Caudate nucleus (tissue), 63 donors: ENCODE measurements at places on chromosomes 12 and 14.

DNA sequence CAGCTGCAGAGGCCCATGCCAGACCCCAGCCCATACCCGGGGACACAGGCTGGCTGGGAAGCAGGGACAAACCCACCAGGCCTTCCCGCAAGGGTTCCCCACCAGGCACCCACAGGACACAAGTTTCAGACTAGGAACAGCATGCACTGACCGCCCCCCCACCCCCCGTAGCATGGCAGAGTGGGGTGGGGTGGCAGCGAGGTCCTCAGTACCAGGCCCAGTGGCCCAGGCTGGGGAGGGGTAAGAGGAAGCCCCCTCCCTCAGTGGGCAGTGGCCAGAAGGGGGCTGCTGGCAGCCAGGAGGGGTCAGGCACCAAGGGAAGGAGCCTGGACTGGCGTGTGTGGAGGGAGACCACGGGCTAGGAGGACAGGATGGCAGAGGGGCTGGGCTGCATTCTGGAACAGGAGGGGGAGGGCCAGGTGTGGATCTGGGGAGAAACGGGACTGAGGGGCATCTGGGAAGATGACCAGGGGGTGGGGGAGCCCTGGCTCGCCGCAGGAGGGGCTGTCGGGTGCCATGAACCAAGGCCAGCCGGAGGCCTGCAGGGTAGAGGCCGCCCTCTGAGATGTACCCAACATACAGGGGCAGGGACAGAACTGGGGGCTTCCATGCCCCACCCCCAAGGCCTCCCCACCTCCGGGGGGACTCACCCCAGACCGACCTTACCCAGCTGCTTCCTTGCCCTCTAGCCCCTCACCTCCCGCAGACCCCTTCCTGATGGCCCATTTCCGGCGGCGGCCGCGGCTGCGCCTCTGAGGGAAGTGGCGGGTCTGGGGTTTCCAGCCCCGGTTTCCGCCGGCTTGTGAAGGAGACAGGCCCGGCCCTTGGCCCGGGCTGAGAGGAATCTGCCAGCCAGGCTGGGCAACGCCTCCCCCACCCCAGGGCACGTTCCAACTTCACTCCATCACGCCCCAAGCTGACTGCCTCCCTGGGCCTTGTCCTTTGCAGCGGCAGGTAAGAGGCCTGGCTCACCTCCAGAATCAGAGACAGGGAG is 5.6 kb upstream of the JAG2 start:
- DNase-seq: no peak

- no peak for DNase-seq
Measured at GRCh38 chr12:10283027-10283426, 24.6 kb upstream of the KLRD1 start.

DNA sequence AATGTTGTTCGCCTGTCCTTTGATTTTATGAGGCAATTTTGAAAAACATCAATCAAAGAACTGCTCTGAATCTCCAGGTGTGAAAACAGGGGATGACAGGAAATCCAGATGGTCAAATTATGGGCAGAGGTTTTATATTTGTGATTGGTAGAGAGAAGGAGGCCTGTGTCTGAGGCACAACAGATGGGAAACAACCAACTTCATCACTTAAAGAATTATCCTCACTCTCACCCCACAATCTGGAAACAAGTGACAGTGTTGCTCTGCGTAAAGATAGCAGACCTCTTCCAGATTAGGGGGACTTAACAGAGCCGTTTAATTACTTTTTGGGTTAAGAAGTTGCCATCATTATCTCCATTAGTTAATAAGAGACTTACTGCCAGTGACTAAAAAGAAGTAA is 64.1 kb upstream of the EGLN3 start:
- no peak for DNase-seq

- no peak for DNase-seq
Measured at GRCh38 chr12:88408823-88409222, 171.4 kb downstream of the KITLG start.

DNA sequence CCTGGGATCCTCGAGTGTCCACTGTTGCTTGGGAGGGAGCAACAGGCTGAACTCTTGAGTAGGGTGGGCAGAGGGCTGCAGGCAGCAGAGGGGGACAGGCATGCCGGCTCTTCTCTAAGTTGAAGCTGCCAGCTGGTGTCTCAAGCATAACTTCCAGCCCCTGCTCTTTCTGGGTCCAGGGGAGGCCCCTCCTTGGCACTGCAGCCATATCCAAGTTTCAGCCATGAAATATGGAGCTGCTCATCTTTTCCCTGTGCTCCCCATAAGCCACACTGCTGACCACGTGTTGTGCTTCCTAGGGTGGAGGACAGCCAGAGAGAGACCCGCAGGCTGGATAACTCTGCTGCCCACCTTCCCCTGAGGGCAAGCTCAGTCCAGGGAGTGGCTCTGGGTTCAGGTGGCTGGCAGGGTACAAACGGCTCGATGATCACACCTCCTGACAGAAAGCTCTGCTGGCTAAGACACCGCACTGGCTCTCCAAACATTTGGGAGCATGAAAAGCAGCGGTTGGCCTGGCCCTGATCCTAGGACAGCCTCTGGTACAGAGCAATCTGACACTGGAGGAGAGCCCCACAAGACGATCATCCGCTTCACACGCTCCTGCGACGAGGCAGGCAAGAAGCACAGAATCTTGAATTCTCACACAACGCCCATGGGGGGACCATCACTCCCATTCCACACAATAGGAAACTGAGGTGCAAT is 79.6 kb downstream of the PITPNM2 start:
- DNase-seq: no peak

DNA sequence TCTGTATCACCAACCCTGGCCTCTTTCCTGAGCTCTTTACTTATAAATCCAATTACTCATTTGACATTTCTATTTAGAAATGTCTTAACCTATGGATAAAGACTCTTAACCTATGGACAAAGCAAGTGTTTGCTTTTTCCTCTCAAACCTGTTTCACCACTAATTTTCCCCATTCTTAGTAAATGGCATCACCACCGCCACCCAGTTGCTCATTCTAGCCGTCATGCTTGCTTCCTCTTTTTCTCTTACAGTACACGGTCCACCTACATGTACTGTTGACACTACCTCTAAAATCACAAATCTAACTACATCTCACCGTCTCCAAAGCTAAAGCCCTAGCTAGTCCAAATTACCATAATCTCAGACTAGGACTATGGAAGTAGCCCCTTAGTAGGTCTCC is 60.0 kb downstream of the CAPS2 start:
- no peak for DNase-seq

- DNase-seq: no peak
Measured at GRCh38 chr12:92464911-92465310, 237.9 kb upstream of the PLEKHG7 start.

DNA sequence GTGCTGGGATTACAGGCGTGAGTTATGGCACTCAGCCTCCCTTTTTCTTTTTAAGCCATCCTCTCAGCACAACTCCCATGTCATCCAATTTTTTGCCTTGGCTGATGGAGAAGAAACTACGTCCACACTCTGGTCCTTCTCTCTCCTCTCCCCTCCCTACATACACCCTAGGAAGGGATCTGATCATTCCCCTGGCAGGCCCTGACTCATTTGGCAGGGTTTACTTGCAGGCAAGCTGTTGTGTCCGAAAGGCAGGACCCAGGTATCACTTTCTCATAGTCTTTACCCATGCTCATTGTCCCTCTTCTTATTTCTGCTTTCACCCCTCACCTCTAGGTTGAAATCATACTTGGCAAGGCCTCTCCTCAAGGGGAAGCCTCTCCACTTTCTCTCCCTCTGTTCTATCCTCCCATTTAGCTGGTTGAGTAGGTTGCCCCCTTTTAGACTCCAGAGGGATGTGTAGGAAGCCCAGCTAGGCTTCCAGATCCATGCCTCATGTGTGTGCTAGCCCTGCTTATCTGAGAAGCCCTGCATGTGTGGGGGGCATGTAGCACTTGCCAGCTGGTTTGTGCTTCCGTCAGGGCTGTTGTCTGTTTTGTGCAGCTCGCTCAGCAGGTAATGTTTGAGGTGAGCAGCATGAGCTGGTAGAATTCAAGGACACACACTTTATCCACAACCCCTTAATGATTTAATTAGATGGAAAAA is 14.8 kb downstream of the GPR19 start:
- no peak for DNase-seq

DNA sequence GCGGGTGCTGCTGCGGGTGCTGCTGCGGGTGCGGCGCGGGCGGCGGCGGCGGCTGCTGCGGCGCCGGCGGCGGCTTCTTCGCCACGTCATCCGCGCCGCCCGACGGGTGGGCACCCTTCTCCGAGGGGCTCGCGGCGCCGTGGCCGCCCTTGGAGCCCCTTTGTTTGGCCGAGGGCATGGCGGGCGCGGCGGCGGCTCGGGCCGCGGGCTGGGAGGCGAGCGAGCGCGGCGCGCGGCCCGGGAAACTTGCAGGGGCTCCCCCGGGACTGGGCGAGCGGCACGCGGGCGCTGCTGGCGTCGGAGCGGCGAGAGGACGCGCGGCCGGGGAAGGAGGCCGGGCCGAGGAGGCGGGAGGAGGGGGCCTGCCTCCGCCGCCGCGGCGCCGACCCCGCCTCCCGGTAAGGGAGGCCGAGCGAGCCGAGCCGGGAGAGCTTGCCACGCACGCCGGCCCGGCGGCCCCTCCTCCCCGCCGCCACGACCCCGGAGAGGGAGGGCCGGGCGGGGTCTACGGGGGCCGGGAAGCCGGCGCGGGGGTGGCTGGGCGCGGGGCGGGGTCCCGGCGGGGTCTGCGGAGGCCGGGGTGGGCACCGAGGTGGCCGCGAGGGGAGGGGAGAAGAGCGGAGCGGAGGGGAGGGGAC is at the start of gene CKAP4:
CKAP4 (minus strand) TSS at position 347 of the 638 bp plus-strand sequence; CDS start at position 178, 169 bp downstream.
- DNase-seq: no peak

DNA sequence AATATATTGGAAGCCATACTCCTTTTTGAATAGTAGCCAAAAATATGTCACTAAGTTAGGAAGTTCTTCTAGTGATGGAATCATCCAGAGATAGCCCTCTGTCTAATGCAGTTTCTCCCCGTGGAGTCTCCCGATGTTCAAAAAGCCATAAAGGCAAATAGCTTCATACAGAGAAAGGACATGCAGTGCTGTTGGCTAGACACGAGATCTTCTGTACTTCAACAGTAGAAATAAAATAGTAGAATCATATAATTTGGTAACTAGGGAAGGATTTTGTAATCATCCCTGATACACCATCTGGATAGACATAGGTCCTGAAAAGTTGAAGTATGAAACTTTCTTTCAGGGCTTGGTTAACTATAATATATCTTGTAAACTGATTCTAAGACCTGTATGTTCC is 27.6 kb downstream of the LRFN5 start:
- no peak for DNase-seq

DNA sequence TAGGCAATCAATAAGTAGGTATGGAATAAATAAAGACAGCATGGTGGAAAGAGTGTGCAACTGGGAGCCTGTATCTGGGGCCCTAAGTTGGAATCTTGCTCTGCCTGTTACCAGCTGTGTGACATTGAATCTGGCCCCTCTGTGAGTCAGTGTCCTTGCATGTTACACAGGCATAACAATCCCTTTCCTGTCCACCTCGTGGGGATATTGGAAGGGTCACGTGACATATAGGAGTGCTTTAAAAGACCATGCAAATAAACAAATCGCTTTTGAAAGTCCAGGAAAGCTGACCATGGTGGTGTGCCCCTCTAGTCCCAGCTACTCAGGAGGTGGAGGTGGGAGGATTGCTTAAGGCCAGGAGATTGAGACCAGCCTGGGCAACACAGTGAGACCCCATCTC is 51.1 kb upstream of the VRK1 start:
- DNase-seq: no peak

DNA sequence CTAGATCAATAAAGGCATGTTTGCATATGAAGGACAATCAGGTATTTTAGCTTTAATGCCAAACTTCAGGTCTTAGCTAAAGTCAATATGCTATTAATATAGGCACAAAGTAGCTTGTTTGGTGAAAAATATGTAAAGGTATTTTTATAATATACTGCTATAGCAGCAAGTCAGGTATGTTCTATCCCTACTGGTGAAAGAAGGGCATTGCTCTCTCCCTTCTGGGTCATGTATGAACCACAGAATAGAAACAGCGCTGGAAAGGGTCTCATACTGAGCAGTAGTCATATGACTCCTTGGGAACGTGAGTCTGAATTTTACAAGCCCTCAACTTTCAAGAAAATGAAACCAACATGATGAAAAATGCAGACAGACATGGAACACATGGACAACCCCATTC is 314.6 kb downstream of the GRIN2B start:
- DNase-seq: no peak

DNA sequence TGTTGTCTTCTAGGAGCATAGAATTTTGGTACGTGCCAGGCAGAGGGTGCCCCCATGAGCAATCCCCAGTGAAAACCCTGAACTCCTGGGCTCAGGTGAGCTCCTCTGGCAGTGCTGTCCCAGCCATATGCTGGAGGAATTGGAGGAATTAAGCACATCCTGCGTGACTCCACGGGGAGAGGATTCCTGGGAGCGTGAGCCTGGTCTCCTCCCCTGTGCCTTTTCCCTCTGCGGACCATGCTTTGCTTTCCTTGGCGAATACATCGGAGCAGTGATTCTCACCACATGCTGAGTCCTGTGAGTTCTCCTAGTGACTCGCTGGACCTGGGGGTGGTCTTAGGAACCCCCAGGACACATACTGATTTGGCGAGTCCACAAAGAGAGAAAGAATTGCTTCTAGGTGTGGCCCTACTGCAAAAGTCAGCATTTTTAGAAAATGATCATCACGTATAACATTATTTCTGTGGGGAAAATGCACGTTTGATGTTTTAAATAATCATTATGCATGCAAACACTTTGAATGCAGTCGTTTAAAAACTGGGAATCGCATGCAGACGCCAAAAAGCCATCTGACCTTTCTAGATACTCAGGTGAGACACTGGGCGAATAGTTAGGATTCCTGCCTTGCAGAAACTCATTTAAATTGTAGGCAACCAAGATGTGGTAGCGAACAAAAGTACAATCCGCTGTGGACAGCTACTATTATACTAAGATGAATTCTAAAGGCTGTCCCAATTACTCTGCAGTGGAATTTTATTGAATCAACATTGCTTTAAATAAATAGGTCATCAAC is 370.9 kb downstream of the TMEM132D start:
- no peak for DNase-seq

GRCh38 chr14:100212476-100213333 is 26.2 kb upstream of the YY1 start:
- DNase-seq: no peak

DNA sequence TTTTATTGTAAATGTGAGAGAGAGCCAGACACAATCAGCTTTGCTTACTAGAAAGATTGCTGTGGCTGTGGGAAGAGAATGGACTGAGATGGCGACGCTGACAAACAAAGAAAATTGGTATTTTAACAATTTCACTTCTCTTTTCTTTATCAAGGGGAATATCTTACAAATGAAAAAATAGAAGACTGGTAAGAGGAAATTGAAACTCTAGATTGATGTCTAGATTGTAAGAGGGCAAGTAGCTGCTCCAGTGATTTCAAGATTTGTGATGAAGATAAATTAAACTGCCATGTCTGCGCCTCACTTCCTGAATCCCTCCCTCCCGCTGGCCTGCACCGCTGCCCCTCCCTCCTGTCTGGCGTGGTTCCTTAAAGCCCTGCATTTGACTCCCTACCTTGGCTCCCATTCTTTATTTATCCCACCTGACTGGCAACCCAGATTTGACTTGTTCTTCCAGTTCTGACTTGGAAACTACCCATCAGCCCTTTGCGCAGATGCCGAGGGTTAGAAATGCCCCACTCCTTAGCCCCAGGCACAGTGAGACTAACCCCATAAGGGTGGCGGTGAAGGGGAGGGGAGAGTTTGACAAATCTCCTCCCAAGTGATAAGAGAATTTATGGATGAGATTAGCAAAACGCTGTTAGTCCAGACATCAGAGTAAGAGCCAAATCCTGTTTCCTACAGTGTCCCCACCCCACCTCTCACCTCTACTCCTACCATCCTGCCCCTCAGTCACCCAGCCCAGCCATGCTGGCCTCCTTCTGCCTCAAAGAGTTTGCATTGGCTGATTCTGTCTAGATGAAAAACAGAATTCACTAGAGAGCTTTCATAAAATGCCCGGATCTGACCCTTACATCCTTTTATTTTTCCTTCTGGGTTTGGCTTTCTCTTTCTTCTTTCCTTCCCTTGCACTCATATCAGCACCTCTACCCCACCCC is 125.3 kb upstream of the ATF7IP start:
- DNase-seq: no peak
